Stimulated activated CD4-positive, alpha-beta T cell treated with anti-CD3 and anti-CD28 coated beads, Interleukin-2, amount 100 ng/mL, for 24 hours (primary cell): ENCODE measurements at places on chromosomes 4 and X.

DNA sequence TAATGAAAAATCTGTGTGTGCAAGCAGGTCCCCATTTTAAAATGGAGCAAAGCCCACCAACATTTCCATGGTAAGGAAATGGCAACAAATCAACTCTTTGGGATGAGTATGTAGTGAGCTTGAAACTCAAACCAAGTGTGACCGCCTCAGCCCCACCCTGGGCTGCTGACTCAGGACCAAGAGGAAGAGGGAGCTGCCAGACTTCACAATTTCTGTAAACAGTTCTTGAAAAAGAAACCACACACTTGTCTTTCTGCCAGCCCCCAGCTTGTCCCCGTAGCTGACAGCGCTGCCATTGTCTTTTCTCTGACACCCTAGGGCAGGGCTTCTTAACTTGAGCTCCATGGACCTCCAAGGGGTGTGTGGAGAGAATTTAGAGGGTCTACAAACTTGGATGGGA lies 10.3 kb downstream of the RTL5 start:
- DNase-seq: peak; percentile 28

DNA sequence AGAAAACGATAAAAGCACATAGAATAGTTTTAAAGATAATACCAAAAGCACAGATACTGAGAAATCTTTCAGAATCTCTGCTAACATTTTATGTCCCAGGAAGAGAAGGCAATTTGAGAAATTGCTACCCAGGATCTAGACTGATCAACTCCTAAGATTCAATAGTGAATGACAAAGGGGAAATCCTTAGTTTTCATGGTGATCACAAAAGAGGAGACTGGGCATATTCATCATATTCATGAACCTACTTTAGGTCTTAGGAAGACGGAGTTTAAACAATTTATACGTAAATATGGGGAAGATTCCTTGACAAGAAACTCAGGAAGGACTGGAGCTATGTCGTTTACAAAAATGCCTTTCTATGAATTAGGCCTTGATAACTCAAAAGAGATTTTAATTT lies 87.3 kb downstream of the SHISA3 start:
- no peak for DNase-seq

GRCh38 chr4:164343472-164343976 lies 410.4 kb upstream of the SMIM31 start:
- DNase-seq: no peak

DNA sequence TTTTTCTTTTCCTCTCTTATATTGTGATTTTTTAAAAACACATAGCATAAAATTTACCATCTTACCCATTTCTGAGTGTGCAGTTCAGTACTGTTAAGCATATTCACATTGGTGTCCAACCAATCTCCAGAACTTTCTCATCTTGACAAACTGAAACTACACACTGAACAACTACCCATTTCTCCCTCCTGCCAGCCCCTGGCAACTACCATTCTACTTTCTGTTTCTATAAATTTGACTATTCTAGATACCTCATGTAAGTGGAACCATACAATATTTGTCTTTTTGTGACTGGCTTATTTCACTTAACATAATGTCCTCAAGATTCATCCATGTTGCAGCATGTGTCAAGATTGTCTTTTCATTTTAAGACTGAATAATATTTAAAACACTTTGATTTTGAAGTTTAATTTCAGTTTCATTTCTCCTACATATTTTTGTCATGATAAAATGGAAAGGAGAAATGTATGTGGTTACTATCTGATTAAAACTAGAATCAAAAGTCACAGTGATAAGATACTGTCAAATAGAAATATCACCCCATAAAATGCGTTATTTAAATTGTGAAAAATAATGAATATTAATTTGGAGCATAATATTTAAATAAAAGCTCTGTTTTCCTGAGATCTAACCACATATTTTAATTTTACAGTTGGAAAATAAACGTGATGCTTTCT lies 122.8 kb downstream of the DIPK2B start:
- peak; percentile 17 for DNase-seq

DNA sequence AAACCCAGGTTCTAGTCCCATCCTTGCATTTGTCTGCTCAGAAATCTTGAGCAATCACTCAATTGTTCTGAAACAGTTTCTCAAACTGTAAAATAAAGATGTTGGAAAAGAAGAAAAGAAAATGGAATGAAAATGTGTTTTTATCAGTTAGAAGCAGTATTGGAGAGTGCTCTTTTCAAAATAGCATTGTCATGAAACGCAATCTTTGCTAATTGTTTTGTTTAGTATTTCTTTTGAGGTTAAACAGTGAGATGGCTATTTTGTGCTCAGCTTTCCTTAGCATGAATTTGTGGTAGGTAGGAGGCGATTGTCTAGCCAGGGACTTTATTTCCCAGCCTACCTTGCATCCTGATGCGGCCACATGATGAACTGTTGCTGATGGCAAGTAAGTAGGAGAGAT lies 10.6 kb upstream of the HPF1 start:
- no peak for DNase-seq

- no peak for DNase-seq
Measured at GRCh38 chrX:11499076-11500044, 166.4 kb downstream of the ARHGAP6 start.

- no peak for DNase-seq
Measured at GRCh38 chrX:139585613-139586012, 55.1 kb downstream of the F9 start.

DNA sequence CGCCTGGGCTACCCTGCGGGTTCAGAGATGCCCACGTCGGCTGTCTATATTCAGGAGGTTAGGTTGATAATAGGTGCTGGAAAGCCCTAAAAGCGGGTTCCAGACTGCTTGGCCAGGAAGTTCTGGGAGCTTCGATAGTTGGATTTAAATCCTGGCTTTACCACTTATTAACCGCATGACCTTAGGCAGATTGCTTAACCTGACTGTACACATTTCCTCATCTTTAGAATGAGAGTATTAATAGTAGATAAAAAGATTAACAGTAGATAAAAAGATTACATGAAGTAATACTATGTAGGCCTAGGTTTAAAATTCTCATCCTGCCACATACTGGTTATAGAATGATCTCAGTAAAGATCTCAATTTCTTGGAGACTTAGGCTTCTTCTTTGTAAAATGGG lies 75.0 kb upstream of the ESX1 start:
- DNase-seq: no peak

- DNase-seq: no peak
Measured at GRCh38 chr4:114311787-114312186, 286.8 kb upstream of the UGT8 start.

DNA sequence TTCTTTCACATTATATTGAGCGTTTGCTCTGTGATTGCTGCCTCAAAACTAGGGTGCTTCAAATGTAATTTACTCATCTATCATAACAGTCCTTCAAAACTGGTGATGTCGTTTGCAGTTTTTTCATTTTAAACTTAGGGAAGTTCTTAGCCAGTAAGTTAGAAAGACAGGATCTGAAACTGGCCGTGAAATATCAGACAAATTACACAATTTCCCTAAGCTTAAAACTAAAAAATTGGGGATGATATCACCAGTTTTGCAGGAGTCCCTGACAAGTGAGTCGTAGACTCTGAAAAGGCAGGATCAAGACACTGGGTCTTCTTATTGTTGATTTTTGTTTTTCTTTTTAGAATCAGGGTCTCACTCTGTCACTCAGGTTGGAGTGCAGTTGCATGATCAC lies 44.8 kb downstream of the MOB1B start:
- no peak for DNase-seq

DNA sequence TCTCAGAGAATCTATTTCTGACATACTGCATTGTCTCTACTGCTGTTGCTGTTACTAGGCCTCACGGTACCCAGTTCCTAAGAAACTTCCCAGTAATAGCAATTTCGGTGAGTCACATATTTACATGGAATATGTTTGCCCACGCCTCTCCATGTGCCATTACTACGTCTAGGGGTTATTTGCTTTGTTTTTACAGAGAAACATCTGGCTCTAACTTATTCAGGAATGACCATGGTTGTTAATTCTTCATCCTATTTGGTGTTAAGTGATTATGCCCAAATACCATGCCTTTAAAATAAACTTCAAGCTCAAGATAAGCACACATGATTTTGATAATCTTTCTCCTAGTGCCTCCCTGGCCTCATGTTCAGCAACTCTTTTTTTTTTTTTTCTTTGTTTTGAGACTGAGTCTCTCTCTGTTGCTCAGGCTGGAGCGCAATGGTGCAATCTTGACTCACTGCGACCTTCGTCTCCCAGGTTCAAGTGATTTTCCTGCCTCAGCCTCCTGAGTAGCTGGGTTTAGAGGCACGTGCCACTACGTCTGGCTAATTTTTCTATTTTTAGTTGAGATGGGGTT lies 101.0 kb upstream of the HS3ST1 start:
- no peak for DNase-seq

DNA sequence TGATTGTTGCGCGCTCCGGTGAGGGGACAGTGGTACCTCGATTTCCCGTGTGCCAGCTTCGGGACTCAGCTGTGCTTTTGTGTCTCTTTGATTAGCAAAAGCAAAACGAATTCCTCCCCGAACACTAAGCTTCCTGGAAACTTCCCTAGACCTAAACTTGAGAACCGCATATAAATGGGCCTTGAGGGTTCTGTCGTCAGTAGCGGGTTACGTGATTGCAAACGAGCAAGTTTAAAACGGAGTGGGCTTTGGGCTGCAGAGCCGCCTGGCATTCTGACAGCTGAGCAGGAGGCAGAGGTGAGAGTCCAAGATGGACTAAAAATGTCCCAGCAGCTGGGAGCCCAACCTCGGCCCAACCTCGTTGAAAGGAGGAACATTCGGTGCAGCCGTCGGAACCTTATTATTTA lies 1.2 kb upstream of the TAPT1 start:
- DNase-seq: peak; percentile 26

GRCh38 chrX:68833448-68833805 lies 4.6 kb downstream of the EFNB1 start:
- DNase-seq: no peak

DNA sequence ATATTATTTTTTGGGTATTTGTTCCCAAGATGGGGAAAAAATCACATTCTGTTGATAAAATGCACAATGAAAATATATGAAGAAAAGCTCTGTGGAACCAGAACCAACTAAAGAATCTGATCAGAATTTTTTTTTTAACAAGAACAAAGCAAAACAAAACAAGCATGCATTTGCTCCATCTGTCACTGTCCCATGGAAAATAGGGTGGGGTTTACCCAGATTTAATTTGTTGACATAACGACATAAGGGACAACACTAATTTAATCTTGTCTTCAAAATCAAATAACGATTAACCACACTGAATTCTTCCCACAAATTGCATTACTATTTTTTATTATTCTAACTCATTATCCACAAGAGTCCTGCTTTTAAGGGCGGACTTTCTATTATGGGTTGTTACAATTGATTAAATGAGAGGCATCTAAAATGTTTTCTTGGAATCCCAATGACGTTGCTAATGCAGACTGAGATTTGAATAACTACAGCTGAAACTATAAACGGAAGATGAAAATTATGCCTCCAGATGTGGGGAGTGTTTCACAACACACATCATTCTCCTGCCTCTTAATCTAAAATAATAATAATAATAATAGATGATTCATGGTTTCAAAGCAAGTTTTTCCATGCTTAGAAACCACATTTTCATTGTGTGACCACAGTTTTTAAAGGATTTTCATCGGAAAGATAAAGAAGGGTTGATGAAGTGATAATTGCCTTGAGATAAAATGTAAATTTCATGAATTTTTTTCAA lies 307.0 kb upstream of the CPEB2 start:
- no peak for DNase-seq

DNA sequence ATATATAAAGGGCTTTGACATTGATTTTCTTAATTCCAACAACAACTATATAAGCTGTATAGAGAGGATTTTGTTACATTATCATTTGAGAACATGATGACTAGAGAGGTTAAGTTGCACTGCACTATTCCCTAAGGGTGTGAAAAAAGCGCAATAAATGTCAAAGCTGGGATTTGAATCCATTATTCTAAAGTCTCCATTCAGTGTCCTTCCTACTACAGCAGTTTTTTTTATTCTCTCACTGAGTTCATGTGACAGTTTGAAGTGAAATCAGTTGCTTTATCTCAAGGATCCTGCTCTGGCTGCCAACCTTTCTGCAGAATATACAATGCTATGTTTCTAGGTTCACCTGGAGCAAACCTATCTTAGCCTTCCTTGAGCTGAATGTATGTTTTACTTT lies 177.5 kb downstream of the ANKRD50 start:
- DNase-seq: no peak

DNA sequence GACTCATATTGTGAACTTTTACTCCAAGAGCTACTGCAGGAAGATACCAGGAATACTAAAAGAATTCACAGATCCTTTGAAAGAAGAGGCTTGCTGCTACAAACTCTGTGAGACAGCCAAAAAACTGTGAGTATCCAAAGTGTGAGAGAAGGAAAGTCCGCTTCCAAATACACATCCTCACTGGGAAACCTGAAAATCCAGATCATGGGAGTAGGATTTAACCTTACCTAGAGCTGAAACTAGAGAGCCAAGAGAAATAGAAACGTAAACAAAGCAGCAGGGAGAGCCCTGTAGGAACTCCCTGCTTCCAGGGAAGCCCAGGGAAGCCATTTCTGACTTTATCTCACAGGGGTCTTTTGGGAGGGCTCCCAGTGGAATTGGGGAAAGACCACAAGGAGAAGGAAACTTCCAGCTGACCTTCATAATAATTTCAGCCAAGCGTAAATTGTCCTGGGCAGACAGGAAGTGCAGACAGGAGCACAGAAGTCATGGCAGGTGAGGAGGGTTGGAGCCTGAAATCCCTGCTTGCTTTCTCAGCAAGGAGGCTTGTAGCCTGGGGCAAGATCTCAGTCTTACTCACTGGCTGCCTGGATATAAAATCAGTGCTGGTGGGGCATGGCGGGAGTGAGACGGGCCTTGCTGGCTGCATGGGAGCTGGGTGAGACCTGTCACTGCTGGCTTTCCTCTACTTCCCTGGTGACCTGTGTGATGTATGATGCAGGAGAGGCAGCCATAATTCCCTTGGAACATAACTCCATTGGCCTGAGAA lies 26.2 kb upstream of the NFKB1 start:
- no peak for DNase-seq

DNA sequence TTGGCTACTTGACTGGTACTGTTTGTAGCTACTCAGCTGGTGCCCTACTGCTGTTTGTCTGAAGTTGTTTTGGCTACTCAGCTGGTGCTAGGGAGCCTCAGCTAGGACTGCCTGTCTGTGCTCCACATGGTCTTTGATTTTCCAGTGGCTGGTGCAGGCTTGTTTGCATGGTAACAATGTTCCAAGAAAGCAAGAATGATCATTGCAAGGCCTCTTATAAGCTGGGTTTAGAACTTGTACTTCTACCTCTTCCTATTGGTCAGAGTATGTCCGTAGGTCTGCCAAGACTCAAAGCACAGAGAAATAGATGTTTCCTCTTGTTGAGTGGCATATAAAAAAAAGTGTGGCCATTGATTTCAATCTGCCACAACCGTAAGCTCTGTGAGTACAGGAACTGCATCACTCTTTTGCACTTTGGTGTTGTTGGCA lies 17.6 kb downstream of the NFKB1 start:
- DNase-seq: no peak
